ENCODE measurements at places on chromosomes 13 and 19.

GRCh38 chr13:35309706-35310105 lies 166.8 kb downstream of the MAB21L1 start:
- DNase-seq = no peak

GRCh38 chr13:94209117-94209516 lies 270.4 kb downstream of the DCT start:
- DNase-seq = peak; percentile 55

DNA sequence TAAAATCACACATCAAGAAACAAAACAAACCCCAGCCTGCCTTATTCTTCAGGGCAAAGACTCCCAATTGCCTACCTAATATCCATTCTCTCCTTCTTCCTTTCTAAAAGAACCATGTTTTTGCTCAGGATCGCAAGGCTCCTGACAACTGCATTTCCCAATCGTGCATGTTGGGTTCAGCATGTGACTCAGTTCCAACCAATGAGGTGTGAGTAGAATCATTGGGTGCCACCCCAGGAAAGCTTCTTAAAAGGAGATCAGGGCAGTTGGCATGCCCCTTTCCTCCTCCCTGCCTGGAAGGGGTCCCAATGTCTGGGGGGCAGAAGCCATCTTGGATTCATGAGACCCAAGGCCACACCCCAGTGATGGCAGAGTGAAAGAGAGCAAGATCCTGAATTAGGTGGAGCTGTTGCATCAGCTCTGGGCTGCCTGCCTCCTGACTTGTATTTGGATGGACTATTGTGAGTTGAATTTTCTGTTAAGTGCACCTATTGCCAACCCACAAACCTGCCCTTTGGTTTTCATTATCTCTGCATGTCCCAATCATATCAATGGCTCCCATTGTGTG lies 26.0 kb upstream of the UBAC2 start:
- DNase-seq = no peak

DNA sequence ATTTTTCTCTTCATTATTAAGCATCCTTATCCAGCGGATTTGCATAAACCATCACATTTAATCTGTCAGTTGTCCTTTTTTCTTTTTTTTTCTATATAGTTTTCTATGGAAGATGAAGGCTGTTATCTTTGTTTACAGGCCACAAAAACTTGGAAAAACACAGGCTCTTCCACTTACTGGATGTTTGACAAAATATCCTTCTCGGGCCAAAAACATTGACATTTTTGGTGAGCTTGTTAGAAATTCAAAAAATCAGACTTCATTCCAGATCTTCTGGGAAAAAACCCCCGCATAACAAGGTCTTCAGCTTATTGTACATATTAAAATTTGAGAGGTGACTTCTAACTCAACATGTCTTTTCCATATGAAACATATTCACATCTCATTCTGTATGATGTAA lies 13.8 kb downstream of the ZNF93 start:
- DNase-seq = no peak

DNA sequence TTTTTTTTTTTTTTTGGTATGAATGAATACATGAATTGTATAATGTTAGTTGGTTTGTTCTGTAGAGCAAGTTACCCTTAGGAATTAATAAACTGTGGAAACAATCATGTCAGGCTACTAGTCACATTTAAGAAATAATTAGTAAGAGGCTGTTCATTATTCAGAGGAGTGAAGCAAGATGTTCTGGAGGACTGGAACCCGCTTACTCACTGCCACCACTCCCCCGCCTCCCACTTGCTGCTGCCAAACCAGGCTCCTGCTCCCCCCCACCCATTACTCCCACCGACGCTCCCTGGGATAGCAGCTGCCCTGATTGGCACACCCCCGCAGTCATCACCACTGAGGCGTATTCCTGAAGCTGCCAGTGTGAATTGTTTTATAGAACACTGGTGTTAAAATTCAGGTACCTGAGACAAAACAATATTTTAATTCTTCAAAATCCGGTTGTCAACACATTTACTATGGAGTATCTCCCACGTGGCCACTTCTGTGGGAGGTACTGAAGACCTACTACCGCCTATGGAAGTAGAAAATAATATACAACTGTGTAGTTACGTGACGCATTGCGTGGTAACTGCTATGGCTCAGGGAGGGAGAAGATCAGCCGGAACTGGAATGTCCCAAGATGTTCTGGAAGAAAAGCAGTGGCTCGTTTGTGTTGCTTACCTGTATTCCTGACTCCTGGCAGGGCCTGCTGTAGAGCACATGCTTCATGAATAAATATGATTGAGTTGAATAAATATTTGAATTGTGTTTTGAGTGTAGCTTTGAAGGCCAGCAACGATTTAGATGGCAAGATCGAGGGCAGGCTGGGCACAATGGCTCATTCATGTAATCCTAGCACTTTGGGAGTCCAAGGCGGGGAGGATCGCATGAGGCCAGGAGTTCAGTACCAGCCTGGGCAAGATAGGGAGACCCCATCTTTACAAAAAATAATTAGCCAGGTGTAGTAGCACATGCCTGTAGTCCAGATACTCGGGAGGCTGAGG lies 1.7 kb downstream of the DPY19L3 start:
- no peak for DNase-seq

Data from HEK293T (cell line).